GM23248 (cell line): ENCODE measurements at places on chromosomes 2 and 18.

- DNase-seq: no peak
These were observed 371.6 kb downstream of the TGIF1 start for GRCh38 chr18:3821524-3821923.

DNA sequence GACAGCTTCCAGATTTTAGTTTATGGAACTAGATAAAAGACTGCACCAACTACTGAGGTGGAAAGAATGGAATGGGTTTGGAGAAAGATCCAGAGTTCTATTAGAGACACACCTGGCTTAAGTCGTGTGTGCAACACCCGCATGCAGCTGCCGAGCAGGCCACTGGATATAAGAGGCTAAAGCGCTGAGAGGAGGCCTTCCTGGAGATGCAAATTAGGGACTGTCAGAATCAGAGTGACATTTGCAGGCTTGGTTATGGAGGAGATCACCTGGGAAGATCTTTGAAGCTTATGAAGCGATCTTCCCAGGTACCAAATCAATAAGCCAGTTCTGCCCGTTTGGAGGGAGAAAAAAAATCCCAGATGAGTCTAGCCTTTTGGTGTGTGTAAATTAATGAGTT is 30.4 kb upstream of the KLHL29 start:
- no peak for DNase-seq

GRCh38 chr2:9105601-9106337 is 100.8 kb upstream of the ASAP2 start:
- DNase-seq: no peak

- no peak for DNase-seq
These were observed 191.2 kb downstream of the CTIF start for GRCh38 chr18:48730010-48730409.

DNA sequence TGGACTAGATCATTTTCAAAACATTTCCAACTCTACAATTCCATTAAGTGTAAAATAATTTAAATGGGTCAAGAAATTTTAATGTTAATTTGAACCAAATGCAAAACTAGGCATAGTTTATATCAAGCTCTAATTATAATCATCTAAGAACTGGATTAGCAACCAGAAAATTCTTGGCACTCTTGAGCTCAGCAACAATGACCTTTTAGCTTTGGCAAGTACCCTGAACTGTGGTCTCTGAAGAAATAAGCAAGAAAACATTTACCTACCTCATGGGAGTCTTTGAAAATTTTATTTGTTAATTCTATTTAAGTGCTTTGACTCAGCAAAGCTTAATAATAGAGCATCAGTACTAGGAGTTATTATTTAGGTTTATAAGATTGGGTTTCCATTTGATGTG is 313.2 kb downstream of the SATB2 start:
- no peak for DNase-seq

DNA sequence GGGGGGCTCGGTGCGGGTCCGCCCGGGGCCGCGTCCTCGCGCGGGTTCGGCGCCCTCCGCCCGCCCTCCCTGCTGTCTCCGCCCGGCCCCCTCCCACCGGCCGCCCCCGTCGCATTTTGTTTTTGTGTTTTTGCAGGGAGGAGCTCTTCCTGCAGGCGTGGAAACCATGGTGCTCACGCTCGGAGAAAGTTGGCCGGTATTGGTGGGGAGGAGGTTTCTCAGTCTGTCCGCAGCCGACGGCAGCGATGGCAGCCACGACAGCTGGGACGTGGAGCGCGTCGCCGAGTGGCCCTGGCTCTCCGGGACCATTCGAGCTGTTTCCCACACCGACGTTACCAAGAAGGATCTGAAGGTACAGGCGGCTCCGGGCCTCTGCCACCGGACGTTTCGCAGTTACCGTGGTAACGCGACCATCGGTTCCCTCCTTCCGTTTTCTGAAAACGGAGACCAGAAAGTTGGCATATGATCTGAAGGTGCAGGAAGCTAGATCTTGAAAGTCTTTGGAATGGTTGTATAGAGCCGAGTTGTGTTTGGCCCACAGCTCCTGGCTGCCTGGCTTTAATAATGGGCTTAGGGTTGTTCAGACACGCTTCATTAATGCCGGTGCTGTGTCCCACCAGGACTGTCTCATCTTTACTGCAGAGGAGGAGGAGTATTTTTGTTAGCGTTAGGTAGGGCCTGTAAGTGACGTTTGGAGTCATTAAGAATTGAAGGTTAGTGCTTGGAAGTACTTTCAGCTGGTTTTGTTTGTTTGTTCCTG is 891 bp downstream of the KDM3A start:
- peak; percentile 80 for DNase-seq

DNA sequence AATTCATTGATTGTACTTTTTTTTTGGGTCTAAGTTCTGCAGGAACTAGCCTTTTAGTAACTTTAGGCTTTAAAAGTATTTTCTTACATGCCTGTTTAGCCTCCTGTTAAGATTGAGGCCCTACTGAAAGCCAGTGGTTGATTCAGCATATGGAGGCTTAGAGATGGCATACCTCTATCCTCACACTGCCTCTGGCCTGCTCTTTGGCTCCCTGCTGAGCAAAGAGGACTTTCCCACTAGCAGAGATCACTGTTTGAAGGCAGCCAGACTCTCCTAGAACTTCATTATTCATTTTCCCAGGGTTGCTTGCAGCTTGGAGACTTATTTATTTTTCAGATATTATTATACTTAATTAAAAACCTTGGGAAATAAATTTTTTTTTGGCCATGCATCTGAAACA is 405.6 kb upstream of the MEX3C start:
- DNase-seq: no peak

- no peak for DNase-seq
These were observed 164.9 kb downstream of the L3MBTL4 start for GRCh38 chr18:6249788-6250187.

DNA sequence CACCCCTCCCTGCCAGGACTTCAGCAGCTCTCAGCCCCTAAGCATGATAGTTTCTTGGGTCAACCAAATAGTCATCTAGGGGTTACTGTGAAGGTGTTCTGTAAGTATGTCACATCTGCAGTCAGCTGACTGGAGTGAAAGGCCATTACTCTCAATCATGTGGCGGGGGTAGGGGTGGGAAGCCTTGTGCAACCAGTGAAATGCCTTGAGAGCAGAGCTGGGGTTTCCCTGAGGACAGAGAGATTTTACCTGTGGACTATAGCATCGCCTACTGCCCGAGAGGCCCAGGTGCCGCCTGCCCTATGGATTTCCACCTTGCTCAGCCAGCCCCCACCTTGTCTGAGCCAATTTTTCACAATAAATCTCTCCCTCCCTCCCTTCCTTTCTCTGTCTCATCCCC is 20.9 kb upstream of the KLF11 start:
- DNase-seq: no peak

DNA sequence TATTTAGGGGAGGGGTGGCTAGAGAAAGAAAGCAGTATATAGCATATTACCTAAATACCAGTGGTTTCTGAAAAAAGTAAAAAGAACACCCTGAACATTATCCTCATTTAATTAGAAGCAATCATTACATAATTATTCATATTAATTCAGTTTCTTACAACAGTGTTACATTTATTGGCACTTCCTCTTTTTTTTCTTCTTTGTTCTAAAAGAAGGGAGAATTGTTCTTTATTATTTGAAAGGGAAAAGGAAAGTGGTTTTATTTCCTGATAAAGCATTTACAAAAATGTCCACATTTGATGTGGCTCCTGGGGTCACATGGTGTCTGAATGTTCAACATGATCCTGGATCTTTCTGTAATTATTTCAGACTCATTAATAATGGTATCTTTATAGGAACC is 254.9 kb upstream of the ZEB2 start:
- no peak for DNase-seq

GRCh38 chr18:13424363-13424762 is 205.8 kb downstream of the LDLRAD4 start:
- no peak for DNase-seq

DNA sequence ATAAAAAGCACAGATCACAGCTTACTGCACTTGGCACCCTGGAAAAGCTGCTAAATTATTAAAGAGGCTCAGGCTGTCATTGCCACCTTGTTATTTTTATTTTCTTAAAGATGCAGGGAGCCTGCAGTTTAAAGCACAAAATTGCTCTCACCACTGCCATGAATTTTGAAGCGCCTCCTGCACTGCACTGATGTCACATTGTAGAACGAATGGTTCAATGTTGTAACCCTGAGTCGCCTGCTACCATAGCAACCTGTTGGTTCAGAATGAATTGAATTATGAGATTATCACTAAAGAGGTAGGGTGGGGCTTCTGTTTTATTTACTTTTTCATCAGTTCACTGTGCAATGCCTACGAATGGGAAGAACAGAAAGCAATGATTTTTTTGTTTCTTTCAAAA is 16.5 kb downstream of the SCG2 start:
- DNase-seq: peak; percentile 56
